ENCODE measurements at places on chromosomes 5 and 9.
A peak's percentile ranks its signal among the peaks of the same experiment; 100 is the strongest.

GRCh38 chr9:6543204-6543603, 102.3 kb downstream of the GLDC start:
- no peak for DNase-seq

DNA sequence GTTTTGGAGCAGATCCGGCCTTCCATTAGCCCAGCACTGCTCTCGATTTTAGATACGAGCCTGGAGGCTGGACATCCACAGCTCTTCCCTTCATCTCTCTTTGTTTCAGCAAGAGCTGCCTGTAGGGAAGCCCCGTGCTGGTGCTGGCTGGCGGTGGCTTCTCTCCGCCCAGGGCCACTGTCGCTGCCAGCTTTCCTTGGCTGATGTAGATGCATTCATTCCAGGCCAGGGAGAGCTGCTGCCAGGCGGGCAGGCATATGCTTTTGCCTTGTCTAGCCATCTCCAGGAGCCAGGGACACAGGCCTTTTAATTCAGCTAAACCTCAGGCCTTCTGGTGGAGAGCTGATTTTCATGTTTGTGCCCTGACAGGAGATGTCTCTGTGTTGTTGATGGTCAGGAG, 409.3 kb upstream of the CLINT1 start:
- DNase-seq: no peak

- no peak for DNase-seq
These were observed 151.2 kb downstream of the ARHGEF28 start for GRCh38 chr5:73777192-73777591.

GRCh38 chr5:21646469-21646868, 1206.7 kb downstream of the CDH12 start:
- DNase-seq: no peak

DNA sequence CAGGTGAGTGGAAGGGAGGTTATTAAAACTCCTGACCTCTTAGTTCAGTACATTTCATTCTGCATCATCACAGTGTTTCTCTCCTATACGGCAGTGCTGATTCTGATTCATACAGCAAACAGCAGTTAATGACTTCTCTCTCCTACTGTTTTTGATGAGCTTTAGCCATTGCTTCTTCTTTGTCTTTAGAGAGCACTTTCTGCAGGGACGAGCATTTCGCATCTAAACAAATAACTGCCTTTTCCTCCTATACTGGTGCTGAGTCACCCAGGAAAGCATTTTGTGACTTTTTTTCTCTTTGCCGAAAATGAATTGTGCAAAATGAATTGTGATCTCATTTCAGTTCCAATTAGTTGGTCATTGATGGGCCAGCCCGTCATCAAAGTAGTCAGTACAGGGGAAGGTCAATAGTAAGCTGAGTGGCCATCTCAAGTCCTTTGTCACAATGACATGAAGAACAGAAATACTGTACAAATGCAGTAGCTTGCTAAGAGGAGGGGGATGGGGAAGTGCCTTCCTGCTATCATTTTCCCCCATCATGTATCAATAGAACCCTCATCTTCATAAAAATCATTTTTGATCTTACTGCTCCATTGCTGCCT, 98.5 kb downstream of the INSYN2B start:
- DNase-seq: no peak

GRCh38 chr9:121735065-121735792, 83.8 kb downstream of the DAB2IP start:
- DNase-seq: no peak

- peak; percentile 49 for DNase-seq
These were observed 1.9 kb upstream of the SPDL1 start for GRCh38 chr5:169581580-169582227.

GRCh38 chr5:121292664-121293063, 559.0 kb upstream of the FTMT start:
- DNase-seq: no peak

- no peak for DNase-seq
These were observed 9.6 kb upstream of the IFNE start for GRCh38 chr9:21491756-21492155.

DNA sequence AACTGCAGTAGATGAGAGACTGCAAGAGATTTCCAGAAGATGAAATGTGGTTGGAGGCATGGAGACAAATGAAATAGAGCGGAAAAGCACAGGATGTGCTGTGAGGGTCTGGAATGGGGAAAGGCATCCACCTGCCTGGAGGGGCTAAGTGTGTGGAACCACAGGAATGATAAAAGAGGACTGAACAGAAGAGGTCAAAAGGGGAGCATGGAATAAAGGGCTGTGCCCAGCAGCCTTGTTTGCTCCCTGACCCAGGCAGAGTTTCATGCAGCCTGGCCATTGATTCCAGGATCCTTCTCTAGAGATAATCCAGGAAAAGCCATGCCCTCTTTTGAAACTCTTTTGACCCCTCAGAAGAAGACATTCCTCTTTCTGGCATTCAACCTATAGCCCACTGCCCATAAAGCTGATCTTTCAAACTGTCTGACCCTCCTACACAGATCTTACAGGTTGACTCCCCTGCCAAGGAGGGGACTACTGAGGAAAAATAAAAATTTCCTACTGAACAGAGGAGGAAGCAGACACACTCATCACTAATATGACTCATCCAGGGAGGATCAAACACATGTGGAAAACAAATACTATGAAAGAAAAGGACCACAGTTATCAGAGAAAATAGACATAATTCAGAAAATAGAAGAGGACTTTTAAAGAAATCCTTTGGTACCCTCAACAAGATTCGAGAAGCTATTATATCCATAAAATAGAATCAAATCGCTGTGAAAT, 273.5 kb upstream of the PCSK5 start:
- DNase-seq: no peak

- DNase-seq: no peak
These were observed 3.6 kb downstream of the GLDC start for GRCh38 chr9:6641961-6642360.

DNA sequence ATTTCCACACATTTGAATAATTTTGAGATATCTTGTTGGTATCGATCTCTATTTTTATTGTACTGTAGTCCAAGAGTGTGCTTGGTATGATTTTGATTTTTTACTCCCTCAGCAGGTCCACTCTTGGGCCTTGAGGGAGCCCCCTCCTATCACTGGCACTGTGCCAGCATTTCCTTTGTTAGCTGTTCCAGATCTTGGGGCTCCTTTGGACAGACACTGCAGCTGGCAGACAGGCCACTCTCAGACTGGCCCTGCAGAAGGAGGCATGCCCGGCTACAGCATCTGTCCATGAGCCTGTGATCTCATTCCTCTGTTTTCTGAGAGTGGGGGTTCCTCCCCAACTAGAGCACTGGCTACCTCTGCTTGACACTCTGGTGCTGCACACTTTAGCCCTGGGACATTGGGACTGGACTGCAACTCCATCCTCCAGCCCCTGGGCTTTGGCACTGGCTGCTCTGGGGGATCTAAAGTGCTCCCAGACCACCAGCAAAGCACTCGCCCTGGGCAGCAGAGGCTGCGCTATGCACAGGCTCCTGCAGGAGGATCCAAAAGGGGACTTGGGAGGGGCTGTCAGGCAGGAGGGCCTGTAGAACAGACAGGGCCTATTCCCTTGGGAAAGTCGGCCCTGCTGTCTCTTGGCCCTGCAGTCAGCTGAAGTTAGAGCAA, 271.3 kb upstream of the DMAC1 start:
- DNase-seq: no peak

DNA sequence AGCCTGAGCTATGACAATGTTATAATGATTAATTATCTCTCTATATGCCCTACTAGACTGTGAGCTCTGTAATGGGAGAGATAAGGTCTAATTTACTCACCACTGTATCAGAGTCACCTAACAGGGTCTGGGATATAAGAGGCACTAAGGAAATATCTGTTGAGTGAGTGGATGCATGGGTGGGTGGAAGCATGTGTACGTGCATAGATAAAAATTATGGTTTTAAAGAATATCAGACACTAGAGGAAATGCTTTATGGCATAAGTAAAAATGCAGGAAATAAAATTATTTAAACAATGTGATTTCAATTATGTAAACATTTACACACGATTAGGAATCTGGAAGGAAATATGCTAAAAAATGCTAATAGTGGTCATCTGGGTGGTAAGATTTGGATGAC, 137.8 kb downstream of the SPOCK1 start:
- DNase-seq: no peak

GRCh38 chr9:89154218-89154617, 24.4 kb downstream of the SHC3 start:
- no peak for DNase-seq

GRCh38 chr9:365436-365835, 150.8 kb downstream of the DOCK8 start:
- DNase-seq: no peak

GRCh38 chr5:179374506-179375235, 29.4 kb upstream of the ADAMTS2 start:
- DNase-seq: no peak

DNA sequence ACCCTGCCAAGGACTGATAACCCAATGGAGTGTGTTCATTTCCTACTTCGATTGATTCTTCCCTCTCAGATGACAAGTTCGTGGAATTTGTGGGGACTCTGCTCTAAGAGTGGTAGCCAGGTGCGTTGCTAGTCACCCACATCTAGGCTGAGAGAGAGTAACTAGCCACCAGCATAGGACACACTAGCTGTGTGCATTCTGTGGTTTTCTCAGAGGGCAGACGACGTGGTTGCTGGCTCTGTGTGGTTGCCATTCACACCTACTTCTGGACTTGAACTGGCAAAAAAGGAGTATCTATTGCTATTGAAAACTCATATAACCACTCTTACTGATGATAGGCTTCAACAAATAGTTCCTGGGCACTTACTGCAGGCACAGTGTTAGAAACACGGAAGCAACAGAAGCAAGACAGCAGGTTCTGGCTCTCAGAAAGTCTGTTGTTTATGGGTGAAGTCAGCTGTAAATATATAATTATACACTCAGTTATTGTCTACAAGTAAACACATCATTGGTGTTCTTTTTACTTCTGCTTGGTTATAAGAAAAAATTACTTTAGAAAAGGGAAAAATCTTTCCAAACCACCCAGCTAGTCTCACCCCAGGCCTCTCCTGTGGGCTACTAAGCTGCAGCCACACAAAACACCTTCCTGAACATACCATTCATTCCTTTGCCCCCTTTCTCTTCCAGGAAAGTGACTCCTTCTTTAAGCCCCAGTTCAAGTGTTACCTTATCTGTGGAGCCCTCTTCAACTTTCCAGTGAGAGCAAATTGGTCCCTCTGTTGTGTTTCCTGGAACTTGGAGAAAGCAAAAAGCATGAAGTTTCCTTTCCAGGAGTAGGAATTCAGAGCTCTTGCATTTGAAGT, 151.1 kb upstream of the HAPLN1 start:
- no peak for DNase-seq

- no peak for DNase-seq
These were observed 8.9 kb upstream of the TOR4A start for GRCh38 chr9:137268538-137269201.

DNA sequence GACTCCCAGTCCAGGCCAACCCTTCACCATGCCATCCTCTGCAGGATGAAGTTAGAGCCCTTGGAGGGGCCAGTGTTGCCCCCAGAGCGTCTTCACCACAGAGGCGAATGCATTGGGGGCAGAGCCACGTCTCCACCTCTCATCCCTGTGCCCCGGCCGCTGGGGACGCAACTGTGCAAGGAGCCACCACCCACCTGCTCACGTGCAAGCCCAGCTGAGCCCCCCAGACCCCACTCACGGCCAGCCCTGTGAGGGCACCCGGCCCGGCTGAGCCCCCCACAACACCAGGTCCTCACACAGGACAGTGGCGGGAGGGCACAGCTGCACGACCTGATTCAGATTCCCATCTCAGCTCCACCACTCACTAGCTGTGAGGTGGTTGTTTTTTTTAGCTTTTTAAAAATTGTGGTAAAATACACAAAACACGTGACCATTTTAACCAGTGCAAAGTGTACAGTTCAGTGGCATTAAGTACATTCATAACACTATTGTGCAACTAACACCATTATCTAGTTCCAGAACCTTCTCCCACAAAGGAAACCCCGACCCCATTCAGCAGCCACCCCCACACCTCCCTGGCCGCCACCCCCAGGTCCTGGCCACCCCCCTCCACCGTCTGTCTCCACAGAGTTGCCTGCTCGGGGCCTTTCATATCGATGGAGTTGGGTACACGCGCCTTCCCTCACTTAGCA, 33.5 kb upstream of the UBAC1 start:
- no peak for DNase-seq

- no peak for DNase-seq
These were observed 15.4 kb upstream of the ZNF622 start for GRCh38 chr5:16480821-16481538.

- no peak for DNase-seq
These were observed 425.8 kb downstream of the MAN2A1 start for GRCh38 chr5:110115503-110115902.

DNA sequence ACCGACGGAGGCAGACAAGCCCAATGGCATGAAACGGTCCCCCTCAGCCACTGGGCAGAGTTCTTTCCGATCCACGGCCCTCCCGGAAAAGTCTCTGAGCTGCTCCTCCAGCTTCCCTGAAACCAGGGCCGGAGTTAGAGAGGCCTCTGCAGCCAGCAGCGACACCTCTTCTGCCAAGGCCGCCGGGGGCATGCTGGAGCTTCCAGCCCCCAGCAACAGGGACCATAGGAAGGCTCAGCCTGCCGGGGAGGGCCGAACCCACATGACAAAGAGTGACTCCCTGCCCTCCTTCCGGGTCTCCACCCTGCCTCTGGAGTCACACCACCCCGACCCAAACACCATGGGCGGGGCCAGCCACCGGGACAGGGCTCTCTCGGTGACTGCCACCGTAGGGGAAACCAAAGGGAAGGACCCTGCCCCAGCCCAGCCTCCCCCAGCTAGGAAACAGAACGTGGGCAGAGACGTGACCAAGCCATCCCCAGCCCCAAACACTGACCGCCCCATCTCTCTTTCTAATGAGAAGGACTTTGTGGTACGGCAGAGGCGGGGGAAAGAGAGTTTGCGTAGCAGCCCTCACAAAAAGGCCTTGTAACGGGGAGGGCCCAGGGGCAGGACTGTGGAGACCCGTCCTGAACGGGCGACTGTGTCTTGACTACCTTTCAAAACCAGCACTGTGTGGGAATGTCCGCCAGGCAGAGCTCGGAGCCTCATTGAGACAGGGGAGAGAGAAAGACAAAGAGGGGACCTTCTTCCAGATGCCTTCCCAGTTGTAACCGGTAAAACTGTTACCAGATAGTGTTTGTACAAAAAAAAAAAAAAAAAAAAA, 29.9 kb downstream of the CD180 start:
- peak; percentile 68 for DNase-seq

GRCh38 chr5:178279026-178279722, 46.6 kb upstream of the PHYKPL start:
- no peak for DNase-seq

- no peak for DNase-seq
These were observed 896 bp downstream of the CMBL start for GRCh38 chr5:10306806-10307205.

Data from activated gamma-delta T cell treated with Interleukin-2 at 50 U/mL for 16 hours (primary cell).